ENCODE measurements at places on chromosomes 12 and 14.

GRCh38 chr12:114588061-114588460 is 95.9 kb downstream of the TBX3 start:
- no peak for DNase-seq

GRCh38 chr14:56552615-56553014 is 27.0 kb upstream of the TMEM260 start:
- no peak for DNase-seq

DNA sequence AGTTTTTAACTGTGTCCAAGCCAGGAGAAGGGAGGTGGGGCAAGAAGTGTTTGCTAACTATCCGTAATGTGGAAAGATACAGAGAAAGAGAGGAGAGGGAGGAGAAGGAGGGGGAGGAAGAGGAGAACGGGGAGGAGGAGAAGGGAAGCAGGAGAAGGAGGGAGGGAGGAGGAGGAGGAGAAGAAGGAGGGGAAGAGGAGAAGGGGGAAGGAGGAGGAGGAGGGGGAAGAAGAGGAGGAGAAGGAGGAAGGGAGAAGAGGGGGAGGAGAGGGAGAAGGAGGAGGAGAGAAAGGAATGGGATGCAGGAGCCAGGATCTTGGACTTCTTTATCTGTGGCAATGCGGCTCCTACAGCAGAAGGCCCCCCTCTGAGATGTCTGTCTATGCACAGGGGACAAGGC is 510.3 kb upstream of the CCDC196 start:
- no peak for DNase-seq

DNA sequence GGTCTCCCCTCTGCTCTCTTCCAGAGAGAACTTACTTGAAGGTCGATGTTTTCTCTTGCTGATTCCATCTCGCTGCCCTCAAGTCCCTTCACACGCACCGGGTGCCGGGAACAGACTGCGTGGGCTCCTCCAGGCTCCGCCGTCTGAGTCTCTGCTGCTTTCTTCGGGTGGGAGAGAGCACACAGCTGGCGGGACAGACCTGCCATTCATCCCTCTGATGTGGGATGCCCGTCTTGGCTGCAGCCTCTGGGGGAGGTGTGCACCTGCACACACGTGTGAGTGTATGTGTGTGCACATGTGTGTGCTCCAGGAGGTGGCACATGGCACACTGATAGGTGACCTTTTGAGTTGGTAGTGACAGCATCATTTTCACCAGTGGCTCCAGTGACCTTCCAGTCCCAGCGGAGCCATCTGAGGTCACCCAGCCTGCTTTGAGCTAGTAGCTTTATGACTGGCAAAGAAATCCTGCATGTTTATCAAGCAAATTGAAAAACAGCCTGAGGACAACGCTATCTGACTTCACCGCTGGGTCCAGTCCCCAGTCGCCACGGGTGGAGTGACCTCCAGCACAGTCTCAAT is at the start of gene NINJ2:
TSS of gene NINJ2 (minus strand) at position 153 of the 579 bp plus-strand sequence. CDS start at position 68, 85 bp downstream.
- DNase-seq, result no peak

DNA sequence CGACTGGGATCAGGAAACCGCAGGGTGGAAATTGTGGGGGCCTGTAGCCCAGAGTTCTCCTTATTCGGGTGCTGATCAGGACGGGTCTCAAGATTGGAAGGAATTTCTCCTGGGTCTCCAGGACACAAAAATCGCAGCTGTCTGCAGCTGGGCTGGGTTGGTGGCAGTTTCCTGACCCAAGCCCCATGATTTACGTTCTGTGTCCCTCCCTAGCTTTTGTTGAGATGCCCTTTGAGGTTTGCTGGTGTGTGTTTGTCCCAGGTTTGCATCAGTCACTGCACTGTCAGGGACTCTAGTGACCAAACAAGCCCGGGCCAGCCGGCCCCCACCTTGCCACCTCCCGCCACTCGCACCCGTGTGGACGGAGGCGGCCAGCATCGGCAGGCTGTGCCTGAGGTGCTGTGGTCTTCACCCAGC is 89.5 kb downstream of the FBXL14 start:
- no peak for DNase-seq

GRCh38 chr14:36495666-36496065 is 24.4 kb downstream of the NKX2-1 start:
- no peak for DNase-seq

- DNase-seq, result no peak
These were observed 26.1 kb downstream of the DTX1 start for GRCh38 chr12:113082486-113083148.

DNA sequence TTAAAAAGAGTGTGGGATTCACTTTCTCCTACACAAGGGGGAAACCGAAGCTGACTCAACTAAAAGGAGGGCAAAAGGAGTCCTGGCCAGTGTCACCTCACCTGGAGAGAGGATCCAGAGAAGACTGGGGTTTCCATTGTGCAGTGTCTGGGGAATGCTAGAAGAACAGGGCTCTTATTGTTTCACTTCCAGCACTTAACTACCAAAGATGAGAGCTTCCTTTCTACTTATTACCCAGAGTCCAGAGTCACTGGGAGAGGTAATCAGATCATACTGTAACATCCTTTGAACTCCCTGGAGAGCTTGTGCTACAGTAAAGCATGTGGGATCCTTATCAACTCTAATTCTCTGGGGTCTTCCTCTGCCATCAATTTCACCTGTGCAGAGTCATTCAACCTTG is 148.4 kb upstream of the BCL2L14 start:
- DNase-seq, result peak; percentile 24

DNA sequence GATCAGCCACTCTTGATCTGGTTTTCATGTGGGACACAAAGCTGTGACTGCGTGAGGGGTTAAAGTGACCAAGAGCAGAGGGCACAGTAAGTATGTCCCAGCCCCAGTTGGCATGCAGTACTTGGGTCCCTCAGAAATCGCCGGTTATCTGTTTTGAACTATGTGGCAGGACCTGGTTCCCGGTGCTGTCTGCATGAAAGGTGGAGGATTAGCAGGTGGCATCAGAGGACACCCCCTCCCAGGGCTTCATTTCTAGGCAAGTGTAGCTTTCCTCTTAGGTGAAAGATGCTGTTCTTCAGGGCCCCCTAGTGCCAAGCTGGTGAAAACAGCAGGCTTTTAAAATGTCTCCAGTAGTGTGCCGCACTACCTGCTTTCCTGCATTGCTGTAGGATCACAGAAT is 57.1 kb downstream of the ATG14 start:
- peak; percentile 44 for DNase-seq

- DNase-seq, result no peak
These were observed 263.9 kb downstream of the FBXL14 start for GRCh38 chr12:1330477-1330827.

- no peak for DNase-seq
These were observed 20.8 kb upstream of the CD27 start for GRCh38 chr12:6424008-6424347.

- no peak for DNase-seq
These were observed 33.4 kb downstream of the BCAT1 start for GRCh38 chr12:24915501-24915900.

DNA sequence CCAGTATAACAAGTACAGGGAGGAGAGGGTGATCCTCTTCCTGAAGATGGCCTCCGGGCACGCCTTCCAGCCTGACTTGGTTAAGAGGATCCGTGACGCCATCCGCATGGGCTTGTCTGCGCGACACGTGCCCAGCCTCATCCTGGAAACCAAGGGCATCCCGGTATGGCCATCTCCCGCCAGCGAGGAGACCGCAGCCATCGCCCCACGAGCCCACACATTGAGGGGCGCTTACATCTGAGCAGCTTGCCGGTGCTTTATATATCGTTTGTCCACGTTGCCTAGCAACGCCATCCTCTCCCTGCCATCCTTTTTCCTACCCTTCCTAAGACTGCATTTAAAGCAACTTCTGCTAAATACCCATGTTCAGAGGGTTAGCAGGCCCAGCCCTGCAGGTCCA is 71.5 kb downstream of the AACS start:
- no peak for DNase-seq
